ENCODE measurements at places on chromosomes 3 and 15.

DNA sequence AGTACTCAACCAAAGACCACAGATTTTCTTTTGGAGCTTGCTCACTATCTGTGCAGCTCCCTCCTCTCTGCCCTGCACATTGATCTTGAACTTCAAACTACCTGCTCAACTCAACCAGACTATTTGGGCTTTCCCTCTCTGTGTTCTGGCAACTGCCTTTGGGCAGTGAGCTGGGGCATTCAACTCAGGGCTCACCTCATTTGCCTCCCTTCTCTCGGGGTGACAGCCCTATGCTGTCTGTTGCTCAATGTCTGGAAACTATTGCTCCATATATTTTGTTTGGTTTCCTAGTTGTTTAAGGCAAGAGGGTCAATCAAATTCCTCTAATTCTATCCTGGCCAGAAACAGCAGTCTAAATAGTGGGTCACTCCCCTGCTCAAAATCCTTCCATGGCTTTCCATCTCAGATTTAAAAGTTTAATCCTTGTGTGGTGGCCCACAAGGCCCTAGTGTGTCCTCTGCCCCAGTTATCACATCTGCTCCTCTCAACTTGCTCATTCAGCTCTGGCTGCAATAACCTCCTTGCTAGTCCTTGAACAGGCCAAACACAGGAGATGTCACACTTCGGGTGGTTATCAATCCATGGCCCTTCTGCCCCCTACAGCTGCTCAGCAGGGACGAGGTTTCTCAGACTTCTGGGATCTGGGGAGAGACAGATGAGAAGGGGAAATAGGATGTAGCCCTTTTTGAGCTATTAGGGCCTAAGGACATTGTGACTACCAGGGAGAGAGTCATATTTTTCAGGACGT is 67.8 kb downstream of the SNRK start:
- DNase-seq, result no peak

DNA sequence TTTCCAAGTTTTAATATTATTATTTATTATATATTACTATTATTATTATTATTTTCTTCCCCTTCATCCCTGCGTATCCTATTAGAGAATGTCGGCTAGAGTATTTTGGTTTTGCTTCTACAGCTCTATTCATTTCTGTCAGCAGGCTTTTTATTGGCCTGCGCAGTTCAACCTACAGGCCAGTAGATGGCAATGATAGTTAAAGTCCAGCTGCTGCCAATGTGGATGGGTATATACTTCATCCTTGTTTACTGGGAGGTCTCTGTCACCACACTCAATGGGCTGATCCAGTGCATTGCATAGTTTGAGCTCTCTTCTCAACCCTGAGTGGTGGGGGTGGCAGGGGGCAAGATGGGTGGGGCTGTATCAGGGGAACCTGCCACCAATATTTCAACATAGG is 799.8 kb downstream of the NSUN3 start:
- DNase-seq, result peak; percentile 22

DNA sequence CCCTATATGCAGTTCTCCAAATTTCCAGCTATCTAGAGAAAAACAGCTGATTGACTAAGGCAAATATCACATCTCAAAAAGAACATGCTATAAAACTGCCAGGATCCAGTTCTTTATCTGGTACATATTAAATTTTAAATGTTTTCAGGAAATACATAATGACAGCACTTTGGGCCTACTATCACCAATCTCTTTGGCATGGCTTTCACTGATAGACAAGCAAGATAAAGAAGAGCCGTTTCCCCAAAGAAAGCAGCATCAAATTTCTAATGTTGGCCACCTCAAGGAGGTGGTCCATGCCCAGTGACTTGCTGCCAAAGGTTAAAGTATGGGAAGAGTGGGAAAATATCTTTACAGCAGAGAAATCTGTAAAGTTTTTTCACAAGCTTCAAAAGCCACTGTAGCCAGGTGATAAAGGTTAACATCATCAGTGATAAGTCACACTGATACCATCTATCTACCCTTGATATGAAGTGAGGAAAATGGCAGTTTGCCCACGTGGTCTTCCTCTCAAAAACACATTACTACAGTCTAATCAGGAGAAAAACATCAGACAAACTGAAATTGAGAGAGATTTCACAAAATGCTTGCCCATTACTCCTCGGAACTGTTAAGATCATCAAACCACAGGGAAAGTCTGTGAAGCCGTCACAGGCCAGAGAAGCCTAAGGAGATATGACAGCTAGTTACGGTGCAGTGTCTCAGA is 46.4 kb upstream of the C15orf61 start:
- no peak for DNase-seq

- no peak for DNase-seq
Observed at GRCh38 chr3:112656043-112656442, 15.1 kb upstream of the CCDC80 start.

DNA sequence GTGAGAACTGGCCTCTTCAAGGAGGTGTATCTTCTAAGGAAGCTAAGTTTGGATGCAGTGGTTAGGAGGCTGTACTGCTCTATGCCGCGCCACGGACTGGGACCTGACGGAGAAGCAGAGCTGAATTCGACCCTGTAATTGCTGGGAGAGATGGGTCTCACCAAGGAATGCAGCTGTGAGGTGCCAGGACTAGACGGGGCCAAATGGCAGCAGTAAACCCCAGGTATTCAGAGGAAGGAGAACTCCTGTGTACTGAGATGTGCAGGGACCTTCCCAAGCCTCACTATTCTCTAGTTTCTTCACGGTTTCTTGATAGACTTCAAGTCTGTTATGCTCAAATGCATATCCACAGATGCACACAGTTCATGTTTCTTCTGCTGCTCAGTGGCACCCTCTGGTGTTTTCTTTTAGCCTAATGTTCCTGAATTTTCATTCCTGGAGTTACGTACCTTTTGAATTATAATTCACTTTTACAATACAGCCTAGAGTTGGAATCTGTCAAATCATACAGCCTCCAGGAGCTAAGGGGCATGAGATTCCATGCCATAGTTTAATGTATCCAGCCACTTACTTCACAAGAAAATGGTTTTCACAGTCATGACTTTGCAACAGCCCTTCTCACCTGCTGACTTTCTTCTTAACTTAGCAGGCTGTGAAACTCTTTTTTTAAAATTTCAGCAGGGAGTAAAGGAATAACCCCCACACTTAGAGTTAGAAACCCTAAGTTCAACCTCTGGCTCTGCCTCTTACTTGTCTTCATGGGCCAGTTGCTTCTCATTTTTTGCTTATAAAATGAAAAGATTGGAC is 61.8 kb downstream of the GLDN start:
- peak; percentile 34 for DNase-seq

DNA sequence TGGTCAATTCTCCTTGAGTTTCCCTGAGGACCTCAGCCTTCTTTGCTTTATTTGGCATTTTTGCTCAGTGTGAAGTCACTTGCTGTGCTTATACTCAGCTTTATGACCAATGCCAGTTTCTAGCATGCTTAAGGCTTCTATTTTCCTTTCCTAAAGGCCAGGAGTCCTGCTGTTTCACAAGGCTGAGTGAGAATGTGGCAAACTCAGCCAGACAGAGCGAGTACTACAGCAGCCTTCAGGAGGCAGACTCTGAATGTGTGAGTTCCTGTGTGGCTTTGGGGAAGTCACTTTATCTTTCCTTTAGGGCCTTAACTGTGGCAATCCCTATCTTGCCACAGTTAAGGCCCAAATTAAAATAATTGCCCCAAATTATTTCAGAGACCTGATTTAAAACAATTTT is 213.2 kb upstream of the MRPL3 start:
- DNase-seq, result no peak

- DNase-seq, result no peak
Observed at GRCh38 chr15:69279636-69280035, 19.1 kb upstream of the PAQR5 start.

DNA sequence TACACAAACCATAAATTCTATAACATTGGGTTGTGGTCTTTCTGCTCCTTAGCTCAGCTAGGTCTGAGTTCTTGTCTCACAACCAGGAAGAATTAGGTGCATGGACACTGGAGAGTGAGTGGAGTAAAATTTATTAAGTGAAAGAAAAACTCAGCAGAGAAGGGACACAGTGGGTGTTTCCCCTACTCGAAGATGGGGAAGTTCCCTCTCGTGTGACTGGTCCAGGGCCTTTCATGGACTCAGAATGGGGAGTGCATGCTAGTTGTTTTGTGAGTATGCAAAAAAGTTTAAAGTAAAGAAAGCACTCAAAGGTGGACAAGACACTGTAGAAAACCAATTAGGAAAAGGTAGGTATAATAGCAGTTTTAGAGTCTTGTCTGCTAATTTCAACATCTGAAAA is 215.5 kb upstream of the RORA start:
- no peak for DNase-seq

DNA sequence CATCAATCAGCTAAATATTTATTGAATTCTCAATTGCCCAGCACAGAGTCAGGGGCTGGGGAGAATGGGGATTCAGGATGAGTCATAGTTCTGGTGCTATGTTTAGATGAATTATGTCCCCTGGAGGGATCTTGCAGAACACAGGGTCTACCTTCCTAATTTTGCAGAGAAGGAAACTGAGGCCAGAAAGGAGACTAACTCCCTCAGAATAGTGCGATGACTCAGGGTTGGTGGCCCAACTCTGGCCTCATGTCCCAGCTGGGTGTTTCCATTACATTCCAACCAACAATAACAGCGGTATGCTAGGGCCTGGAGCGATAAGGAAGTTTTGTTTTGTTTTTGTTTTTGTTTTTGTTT is 270.9 kb downstream of the TLE3 start:
- no peak for DNase-seq

- no peak for DNase-seq
Observed at GRCh38 chr3:45333549-45333948, 54.8 kb upstream of the LARS2 start.

DNA sequence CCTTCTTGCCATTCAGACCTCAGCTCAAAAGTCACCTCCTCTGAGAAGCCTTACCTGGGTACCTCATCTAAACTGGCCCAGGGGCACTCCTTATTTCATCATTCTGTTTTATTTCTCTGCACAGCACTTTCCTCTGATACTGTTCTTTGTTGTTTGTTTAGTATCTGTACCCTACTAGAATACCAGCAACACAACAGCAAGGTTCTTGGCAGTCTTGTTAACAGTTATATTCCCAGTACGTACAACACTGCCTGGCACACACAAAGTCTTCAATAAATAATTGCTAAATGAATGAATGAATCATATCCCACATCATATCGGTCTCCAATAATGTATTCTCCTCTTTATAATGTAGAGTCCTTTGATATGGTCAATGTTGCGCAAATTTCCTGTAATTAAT is 188.1 kb downstream of the FOXP1 start:
- DNase-seq, result no peak

- DNase-seq, result no peak
Observed at GRCh38 chr3:168249205-168249549, 153.5 kb upstream of the GOLIM4 start.

DNA sequence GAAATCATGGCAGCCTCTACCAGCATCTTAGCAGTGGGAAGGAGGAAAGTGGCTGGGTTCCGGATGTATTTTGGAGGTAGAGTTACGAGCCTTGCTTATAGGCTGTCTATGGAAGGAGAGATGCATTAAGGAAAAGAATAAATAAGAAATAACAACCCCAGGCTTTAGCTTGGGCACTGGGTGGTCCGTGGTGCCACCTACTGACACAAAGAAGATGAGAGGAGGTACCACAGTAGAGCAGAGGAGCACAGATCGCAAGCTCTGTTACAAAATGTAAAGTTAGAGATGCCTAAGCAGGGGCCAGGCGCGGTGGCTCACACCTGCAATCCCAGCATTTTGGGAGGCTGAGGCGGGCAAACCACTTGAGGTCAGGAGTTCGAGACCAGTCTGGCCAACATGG is 74.8 kb downstream of the TMEM39A start:
- no peak for DNase-seq

GRCh38 chr3:33663042-33663441 is 55.0 kb downstream of the CLASP2 start:
- DNase-seq, result no peak

DNA sequence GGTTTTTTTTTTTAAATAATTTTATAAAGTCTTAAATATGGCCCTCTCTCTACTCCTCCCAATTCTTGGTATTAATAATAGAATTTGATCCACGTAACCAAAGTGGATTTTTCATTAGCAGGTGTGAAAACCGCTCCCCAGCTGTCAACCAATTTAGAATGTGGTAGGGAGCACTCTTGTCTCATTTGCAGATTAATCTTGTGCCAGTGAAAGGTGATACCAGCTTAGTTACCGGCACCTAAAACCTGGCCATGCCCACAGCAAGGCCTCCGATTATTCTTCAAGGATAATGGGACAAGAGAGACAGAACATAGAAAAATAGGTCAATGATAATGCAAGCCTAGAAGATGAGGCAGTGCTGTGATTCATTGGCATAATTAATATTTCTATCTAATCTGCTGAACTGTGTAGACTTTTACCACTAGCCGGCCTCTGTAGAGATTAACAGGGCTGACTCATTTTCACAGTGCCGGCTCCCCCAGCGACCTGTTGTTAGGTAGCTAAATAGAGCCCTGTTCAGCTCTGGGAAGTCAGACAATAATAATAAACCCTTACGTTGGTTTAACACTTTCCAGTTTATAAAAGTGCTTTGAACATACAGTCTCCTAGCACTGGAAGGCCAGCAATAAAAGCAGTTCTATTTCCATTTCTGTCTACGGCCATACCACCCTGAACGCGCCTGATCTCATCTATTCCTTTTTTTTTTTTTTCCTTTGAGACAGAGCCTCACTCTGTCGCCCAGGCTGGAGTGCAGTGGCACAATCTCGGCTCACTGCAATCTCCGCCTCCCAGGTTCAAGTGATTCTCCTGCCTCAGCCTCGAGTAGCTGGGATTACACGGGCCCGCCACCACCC is 102.9 kb downstream of the SHQ1 start:
- DNase-seq, result no peak

- DNase-seq, result no peak
Observed at GRCh38 chr3:115974940-115975339, 351.6 kb downstream of the GAP43 start.

DNA sequence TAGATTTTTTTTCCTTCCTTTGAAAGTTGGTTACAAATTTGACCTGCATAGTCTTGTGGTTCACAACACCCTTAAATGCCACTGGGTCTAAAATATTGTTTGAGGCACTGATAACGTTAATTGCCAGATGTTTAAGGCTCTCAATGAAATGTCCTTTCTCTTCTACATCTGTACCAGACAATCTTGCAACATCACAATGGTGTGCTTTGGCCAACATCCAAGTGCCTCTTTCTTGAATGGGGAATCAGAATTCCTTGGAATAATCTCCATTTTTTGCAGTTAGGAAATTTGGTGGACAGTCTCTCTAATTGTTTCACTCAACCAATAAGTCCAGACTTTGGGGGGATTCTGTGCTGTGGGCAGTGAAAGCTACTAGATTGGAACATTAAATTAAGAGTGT is 26.0 kb upstream of the PEX5L start:
- no peak for DNase-seq

DNA sequence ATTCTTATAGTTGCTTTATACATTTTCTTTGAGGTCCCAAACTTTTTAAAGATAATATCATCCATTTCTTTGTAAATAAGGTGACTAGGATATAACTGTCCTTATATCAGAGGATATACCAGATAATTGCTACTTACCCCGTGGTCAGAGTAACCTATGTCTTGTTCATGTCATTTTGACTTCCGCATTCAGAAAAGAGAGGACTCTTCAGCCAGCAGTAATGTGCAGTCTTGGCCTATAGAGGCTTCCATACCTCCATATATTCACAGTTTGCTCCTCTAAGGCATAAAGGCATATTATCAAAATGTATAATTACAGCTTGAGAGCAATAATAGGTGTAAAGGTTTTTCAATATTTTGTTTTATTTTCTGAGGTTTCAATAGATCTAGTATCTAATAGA is 38.5 kb downstream of the EPHA6 start:
- no peak for DNase-seq

GRCh38 chr15:85407421-85408269 is 27.2 kb downstream of the AKAP13 start:
- DNase-seq, result peak; percentile 67
